Pancreas (tissue), 10 donors: ENCODE measurements at places on chromosomes 16 and 17. TPM values are rescaled to one million over a fixed set of nuclear protein-coding genes. Genes with fewer than 3 reads are reported as not detected.

DNA sequence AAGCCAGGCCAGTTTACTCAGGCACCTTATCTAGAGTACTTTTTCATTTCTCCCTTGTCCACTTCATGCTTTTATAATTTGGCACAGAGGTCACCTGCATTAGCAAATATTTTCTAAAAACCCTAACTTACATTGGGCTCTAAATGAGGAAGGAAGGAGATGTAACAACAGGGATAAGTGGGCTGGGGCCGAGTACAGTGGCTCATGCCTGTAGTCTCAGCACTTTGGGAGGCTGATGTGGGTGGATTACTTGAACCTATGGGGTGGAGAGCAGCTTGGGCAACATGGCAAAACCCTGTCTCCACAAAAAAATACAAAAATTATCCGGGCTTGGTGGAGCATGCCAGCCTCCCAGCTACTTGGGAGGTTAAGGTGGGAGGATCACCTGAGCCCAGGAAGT lies 55.9 kb downstream of the TMEM100 start:
- no peaks in the 10 kb centered on the region for H3K36me3 ChIP-seq
- no peak overlapping the region for H3K4me3 ChIP-seq
- no peak overlapping the region for H3K27ac ChIP-seq
- no peaks in the 10 kb centered on the region for H3K27me3 ChIP-seq
- DNase-seq: no peak

- no peak overlapping the region for H3K4me3 ChIP-seq
- DNase-seq: peak; percentile 52
- H3K27ac ChIP-seq: no peak overlapping the region
- H3K4me1 ChIP-seq: no peaks in the 10 kb centered on the region
- peaks cover 6% of the 10 kb centered on the region for H3K36me3 ChIP-seq
- no peaks in the 10 kb centered on the region for H3K27me3 ChIP-seq
Measured at GRCh38 chr17:82487910-82488309, 29.4 kb downstream of the NARF start.

DNA sequence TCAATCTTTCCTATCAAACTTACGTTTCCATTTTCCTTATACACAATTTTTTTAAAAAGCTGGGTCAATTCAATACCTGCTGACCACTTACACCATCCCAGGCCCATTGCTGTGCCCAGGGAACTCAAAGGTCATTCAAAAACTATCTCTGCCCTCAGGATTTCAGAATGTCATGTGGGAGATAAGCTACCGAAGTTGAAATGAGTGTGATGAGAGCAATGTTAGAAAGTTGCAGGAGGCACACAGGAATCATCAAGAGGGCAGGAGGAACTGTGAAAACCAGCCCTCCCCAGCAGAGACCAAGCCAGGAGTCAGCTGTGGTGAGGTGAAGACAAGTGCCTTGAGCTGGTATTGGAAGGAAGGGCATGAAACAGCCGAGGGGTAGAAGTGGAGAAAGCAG lies 195.9 kb downstream of the HS3ST3A1 start:
- no peaks in the 10 kb centered on the region for H3K36me3 ChIP-seq
- no peaks in the 10 kb centered on the region for H3K4me1 ChIP-seq
- DNase-seq: no peak

Gene PVALEF
- 0.22 TPM for total RNA-seq
